ENCODE measurements at places on chromosomes 2 and 18. TPM values are rescaled to one million over a fixed set of nuclear protein-coding genes. Genes with fewer than 3 reads are reported as not detected.

The SLC8A1 gene
- total RNA-seq: 1.2 TPM

The TTR gene
- not detected for total RNA-seq

The SPRED2 gene
- 11.9 TPM for total RNA-seq

The FASTKD1 gene
- total RNA-seq: 25.7 TPM

All from glomerular endothelial cell (primary cell).